ENCODE measurements at places on chromosomes 6 and 20. TPM values are rescaled to one million over a fixed set of nuclear protein-coding genes. Genes with fewer than 3 reads are reported as not detected.

GRCh38 chr20:20993372-20993771, 112.8 kb downstream of the LINC00237 start:
- H3K4me1 ChIP-seq = no peaks in the 10 kb centered on the region
- DNase-seq = no peak
- no peak overlapping the region for H3K4me3 ChIP-seq

The EBF4 gene
- 12.8 TPM for total RNA-seq

DNA sequence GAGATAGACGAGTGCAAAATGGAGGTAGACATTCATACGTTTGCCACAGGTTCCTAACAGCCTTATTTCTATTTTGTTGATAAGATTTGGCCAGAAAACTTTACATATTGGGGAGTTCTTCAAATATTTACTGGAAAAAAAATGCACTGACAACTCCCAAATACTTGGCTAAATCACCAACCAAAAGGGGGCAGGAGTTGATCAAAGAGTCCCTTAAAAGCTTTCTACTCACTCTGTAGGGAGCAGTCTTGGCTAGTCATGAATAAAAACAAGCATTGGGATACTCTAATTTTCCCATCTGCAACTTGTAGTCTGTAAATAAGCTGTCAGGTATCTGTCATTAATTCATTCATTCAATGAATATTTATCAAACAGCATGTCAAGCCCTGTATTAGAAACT, 18.4 kb downstream of the TENT5A start:
- H3K27ac ChIP-seq = no peak overlapping the region
- H3K36me3 ChIP-seq = no peaks in the 10 kb centered on the region
- no peak for DNase-seq
- no peaks in the 10 kb centered on the region for H3K27me3 ChIP-seq
- no peak overlapping the region for H3K4me3 ChIP-seq

GRCh38 chr20:41255655-41256054, 61.9 kb downstream of the ZHX3 start:
- no peak for DNase-seq
- peaks cover 8% of the 10 kb centered on the region for H3K4me1 ChIP-seq
- peaks cover 9% of the 10 kb centered on the region for H3K36me3 ChIP-seq
- no peak overlapping the region for H3K27ac ChIP-seq

- H3K27me3 ChIP-seq = peaks cover 16% of the 10 kb centered on the region
- peak within 1 kb of the TSS; percentile 70 for H3K4me3 ChIP-seq
- H3K36me3 ChIP-seq = no peaks in the 10 kb centered on the region
- H3K27ac ChIP-seq = peak within 1 kb of the TSS; percentile 63
- peak; percentile 86 for DNase-seq
Measured at GRCh38 chr20:14337400-14338171, at the start of gene FLRT3. Gene FLRT3 (minus strand): TSS chr20:14337612. CDS start chr20:14327506, 10,106 bp downstream.

The NKX2-2 gene
- not detected for total RNA-seq
